GM23248 (cell line): ENCODE measurements at places on chromosomes 6 and 20. TPM values are rescaled to one million over a fixed set of nuclear protein-coding genes. Genes with fewer than 3 reads are reported as not detected.

PACSIN1 gene
- not detected in 2 replicates for polyA plus RNA-seq

SLC22A7 gene
- not detected in 2 replicates for polyA plus RNA-seq

DNA sequence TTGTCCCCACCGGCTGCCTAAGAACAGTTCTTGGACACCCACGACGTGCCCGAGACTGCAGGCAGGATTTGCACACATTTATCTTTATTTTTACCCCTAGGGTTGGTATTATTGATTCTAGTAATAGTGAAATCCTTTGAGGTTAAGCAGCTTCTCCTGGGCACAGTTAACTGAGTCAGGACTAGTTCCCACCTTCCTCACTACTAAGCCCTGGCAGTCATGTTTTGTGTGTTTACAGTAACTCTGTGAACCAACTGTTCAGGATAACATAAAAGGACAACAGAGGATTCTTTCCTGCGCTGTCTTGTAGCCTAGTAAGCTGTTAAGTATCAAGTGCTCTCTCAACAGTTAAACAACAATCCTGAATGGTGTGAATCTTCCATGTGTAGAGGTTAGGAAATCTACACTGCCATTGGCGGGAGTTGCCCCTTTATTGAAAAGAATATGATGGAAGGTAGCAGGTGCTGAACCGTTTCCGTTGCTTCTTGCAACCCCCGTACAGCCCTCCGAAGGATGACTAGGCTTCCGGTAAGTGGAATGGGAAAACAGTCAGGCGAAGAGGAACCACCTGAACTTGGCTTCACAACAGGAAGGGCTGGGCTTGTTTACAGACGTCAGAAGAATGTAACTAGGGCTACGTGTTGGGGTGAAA lies 979 bp upstream of the SOD2 start:
- DNase-seq: peak; percentile 31

DNA sequence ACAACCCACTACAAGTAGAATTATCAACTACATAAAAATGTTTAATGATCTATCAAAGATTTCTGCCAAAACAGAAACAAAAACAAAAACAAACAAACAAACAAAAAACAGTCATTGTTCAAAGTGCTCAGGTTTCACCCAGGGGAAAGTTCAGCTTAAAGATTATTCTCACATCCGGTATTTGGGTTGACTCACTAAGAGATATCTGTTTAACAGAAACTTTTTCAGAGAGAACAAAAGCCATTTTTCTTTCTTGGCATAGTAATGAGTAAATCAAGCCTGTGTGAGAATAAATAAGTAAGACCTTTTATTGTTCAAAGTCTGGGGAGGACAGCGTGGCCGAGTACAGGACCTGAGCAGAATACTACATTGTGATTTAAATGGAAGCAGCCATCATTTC lies 143.6 kb downstream of the RCAN2 start:
- DNase-seq: no peak
